ENCODE measurements at places on chromosomes 5 and 9. TPM values are rescaled to one million over a fixed set of nuclear protein-coding genes. Genes with fewer than 3 reads are reported as not detected.

DNA sequence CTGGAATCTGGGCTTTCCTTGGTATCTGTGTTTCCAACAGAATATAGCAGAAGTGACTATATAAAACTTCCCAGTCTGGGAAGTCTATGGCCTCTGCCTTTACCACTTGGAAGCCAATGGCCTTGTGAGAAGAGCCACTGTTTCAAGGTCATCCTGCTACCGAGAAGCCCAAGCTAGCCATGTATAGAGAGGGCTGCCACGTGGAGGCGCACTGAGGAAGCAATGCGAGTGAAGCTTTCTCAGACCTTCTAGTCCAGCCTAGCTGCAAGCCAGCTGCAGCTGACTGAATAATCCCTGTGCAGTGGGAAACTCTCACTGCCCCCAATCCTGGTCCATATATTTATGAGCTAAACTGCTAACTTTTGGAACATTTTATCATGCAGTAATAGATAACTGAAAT is 661.8 kb upstream of the RIOK2 start:
- H3K4me1 ChIP-seq, result no peaks in the 10 kb centered on the region
- H3K4me3 ChIP-seq, result no peak overlapping the region
- no peak overlapping the region for H3K27ac ChIP-seq
- no peaks in the 10 kb centered on the region for H3K27me3 ChIP-seq
- no peak for DNase-seq

The DPYSL3 gene
- not detected for total RNA-seq

The ALDH1A1 gene
- total RNA-seq, result not detected

The RRAGA gene
- total RNA-seq, result 45.5 TPM

The LEAP2 gene
- 3.8 TPM for total RNA-seq

DNA sequence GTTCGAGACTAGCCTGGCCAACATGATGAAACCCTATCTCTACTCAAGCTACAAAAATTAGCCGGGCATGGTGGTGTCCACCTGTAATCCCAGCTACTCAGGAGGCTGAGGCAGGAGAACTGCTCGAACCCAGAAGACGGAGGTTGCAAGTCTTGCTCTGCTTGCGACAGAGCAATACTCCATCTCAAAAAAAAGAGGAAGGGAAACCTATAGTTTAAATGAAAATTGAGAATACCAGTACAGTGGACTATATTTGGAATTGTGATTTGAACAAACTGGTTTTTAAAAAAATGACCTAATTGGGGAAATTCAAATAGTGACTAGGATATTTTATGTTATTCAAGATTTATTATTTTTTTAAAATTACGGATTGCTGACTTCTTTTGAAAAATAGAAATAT is 33.2 kb downstream of the DIAPH1 start:
- H3K4me1 ChIP-seq, result peaks cover 11% of the 10 kb centered on the region
- no peak overlapping the region for H3K4me3 ChIP-seq
- DNase-seq, result no peak
- H3K27me3 ChIP-seq, result no peaks in the 10 kb centered on the region

GRCh38 chr9:135787776-135788575 is 86.0 kb downstream of the KCNT1 start:
- no peaks in the 10 kb centered on the region for H3K27me3 ChIP-seq
- no peaks in the 10 kb centered on the region for H3K36me3 ChIP-seq
- no peak overlapping the region for H3K27ac ChIP-seq
- H3K4me3 ChIP-seq, result no peak overlapping the region

The FAM221B gene
- not detected for total RNA-seq

GRCh38 chr9:114282926-114283325 is 40.0 kb upstream of the ORM1 start:
- H3K36me3 ChIP-seq, result no peaks in the 10 kb centered on the region
- H3K4me3 ChIP-seq, result no peak overlapping the region
- no peak overlapping the region for H3K27ac ChIP-seq
- DNase-seq, result peak; percentile 46
- no peaks in the 10 kb centered on the region for H3K27me3 ChIP-seq

The PTGDS gene
- total RNA-seq, result 22.1 TPM

The CNTNAP3B gene
- not detected for total RNA-seq

- H3K4me3 ChIP-seq, result no peak overlapping the region
- peak overlapping the region; percentile 39 for H3K27ac ChIP-seq
- H3K27me3 ChIP-seq, result no peaks in the 10 kb centered on the region
- DNase-seq, result no peak
Observed at GRCh38 chr5:75567710-75568109, 43.5 kb upstream of the ANKDD1B start.

GRCh38 chr9:107749787-107750444 is 260.3 kb upstream of the KLF4 start:
- no peaks in the 10 kb centered on the region for H3K27me3 ChIP-seq
- DNase-seq, result no peak
- H3K27ac ChIP-seq, result no peak overlapping the region

- H3K4me3 ChIP-seq, result no peak overlapping the region
- H3K4me1 ChIP-seq, result no peaks in the 10 kb centered on the region
- DNase-seq, result no peak
- peaks cover 9% of the 10 kb centered on the region for H3K27me3 ChIP-seq
Observed at GRCh38 chr9:34501889-34502425, 20.8 kb downstream of the ENHO start.

- H3K36me3 ChIP-seq, result no peaks in the 10 kb centered on the region
- H3K27ac ChIP-seq, result no peak overlapping the region
- no peak overlapping the region for H3K4me3 ChIP-seq
- no peaks in the 10 kb centered on the region for H3K27me3 ChIP-seq
- DNase-seq, result no peak
- no peaks in the 10 kb centered on the region for H3K4me1 ChIP-seq
Observed at GRCh38 chr9:98381311-98382103, 126.1 kb upstream of the TBC1D2 start.

The CDKN2A gene
- total RNA-seq, result 16.6 TPM

GRCh38 chr5:169827769-169828168 is 152.5 kb downstream of the INSYN2B start:
- no peak for DNase-seq
- H3K36me3 ChIP-seq, result peaks cover 29% of the 10 kb centered on the region
- H3K27ac ChIP-seq, result no peak overlapping the region
- H3K4me1 ChIP-seq, result peaks cover 7% of the 10 kb centered on the region
- no peak overlapping the region for H3K4me3 ChIP-seq

The IGFBPL1 gene
- total RNA-seq, result not detected

The GPR151 gene
- not detected for total RNA-seq

DNA sequence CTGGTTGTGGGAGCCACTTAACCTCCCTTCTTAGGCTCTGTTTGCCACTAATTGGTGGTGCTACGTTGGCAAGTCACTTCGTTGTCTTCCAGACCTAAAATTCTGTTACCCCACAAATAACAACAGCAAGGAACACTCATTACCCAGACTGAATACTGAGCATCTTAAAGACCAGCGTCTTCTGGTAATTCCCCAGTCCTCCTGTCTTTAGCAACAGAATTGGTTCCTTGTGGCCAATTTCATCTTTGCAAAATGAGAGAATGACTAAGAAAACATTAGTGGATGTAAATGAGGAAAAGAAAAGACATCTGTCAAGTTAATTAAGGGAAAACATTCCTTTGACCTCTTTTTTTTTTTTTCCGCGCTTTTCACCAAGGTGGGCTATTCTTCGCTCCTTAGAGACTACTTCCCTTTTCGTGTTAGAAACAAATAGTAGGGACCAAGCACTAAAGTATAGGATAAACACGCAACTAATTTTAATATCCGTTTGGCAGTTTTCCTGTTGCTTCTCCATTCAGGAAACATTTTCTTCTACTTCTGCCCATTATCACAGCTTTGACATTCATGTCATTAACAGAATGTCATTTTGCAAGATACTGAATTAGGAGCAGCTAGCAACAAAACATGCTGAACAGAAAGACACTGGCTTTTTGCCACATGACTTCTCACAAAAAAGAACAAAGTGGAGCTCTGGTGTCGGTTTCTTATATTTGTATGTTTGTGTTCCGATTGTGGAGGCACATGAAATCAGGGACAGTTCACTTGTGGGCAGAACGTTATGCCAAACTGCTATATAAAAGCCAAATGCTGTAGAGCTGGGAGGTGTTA is 154.2 kb downstream of the CD180 start:
- peaks cover 2% of the 10 kb centered on the region for H3K36me3 ChIP-seq
- H3K27ac ChIP-seq, result no peak overlapping the region
- no peaks in the 10 kb centered on the region for H3K27me3 ChIP-seq
- H3K4me3 ChIP-seq, result no peak overlapping the region

DNA sequence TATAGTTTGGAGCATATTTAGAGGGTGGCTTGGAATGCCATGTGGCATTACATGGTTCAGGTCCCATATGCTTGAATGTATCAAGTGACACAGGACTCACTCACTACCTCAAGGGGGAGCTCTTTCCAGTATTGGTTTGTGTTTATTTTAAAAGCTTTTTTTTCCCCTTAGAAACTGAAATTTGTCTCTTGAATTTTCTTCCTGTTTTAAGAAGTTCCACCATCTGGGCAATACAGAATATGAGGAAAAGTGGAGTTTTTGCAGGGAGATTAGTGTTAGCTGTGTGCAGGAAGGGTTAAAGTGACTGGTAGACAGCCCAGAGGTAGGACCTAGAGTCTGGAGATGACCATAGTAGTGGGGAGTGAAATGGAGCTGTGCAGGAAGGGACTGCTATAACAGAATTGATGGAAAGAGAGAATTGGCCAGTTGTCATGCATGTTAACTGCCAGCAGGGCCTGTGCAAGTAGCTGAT is 36.6 kb downstream of the CTNNA1 start:
- H3K4me1 ChIP-seq, result peaks cover 6% of the 10 kb centered on the region
- no peaks in the 10 kb centered on the region for H3K36me3 ChIP-seq
- DNase-seq, result peak; percentile 46
- H3K27ac ChIP-seq, result no peak overlapping the region

GRCh38 chr5:169131616-169132301 is 169.2 kb downstream of the SLIT3 start:
- no peak overlapping the region for H3K27ac ChIP-seq
- H3K27me3 ChIP-seq, result no peaks in the 10 kb centered on the region
- DNase-seq, result no peak
- no peak overlapping the region for H3K4me3 ChIP-seq

- H3K27me3 ChIP-seq, result peaks cover 77% of the 10 kb centered on the region
- H3K36me3 ChIP-seq, result no peaks in the 10 kb centered on the region
- H3K27ac ChIP-seq, result peak within 1 kb of the TSS; percentile 75
- peak; percentile 15 for DNase-seq
- H3K4me3 ChIP-seq, result peak within 1 kb of the TSS; percentile 69
- peaks cover 21% of the 10 kb centered on the region for H3K4me1 ChIP-seq
Observed at GRCh38 chr5:73448463-73449136, at the start of gene FOXD1. Gene FOXD1 (minus strand): TSS chr5:73448777. CDS start chr5:73448362, 415 bp downstream.

GRCh38 chr5:52876456-52876855 is 88.7 kb downstream of the ITGA1 start:
- H3K4me1 ChIP-seq, result no peaks in the 10 kb centered on the region
- no peak for DNase-seq
- H3K27me3 ChIP-seq, result peaks cover 20% of the 10 kb centered on the region
- H3K36me3 ChIP-seq, result no peaks in the 10 kb centered on the region
- no peak overlapping the region for H3K27ac ChIP-seq
- no peak overlapping the region for H3K4me3 ChIP-seq

The PTGS1 gene
- total RNA-seq, result not detected

- H3K27ac ChIP-seq, result no peak overlapping the region
- no peak for DNase-seq
- H3K4me1 ChIP-seq, result no peaks in the 10 kb centered on the region
- H3K36me3 ChIP-seq, result no peaks in the 10 kb centered on the region
- H3K27me3 ChIP-seq, result no peaks in the 10 kb centered on the region
- H3K4me3 ChIP-seq, result no peak overlapping the region
Observed at GRCh38 chr5:20276061-20276958, 288.3 kb upstream of the CDH18 start.

DNA sequence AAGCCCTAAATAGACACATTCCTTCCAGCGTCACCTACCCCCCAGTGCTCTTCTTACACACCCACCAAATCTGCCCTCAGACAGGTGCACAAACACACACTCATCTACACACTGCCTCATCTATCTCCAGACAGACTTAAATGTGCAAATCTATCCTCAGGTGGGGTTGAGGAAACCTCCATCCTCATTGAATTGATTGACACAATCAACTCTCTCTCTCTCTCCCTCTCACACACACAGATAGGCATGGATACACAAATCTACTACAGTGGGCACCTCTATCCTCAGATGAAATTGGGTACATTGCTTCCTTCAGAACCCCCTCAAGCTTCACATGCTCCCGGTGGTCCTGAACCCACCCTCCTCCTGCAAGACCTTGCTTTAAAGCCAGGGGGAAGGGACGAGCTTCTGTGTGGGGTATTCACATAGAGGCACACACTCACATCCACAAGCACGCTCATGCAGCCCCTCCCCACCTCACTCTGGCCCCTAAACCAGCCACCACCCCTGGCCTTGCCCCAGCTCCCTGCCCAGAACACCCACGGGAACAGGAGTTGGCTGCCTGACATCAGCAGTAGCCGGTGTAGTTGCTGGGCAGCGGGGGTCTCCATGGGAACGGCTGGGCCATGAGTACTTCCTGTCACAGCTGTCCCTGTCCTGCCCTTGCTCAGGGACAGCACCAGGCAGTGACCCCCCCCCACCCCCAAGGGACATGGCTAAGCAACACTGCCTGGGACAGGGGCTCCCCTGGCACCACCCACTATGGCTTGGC is 22.8 kb downstream of the PCDH1 start:
- H3K27ac ChIP-seq, result no peak overlapping the region
- H3K36me3 ChIP-seq, result no peaks in the 10 kb centered on the region
- peaks cover 2% of the 10 kb centered on the region for H3K4me1 ChIP-seq
- no peak for DNase-seq
- no peak overlapping the region for H3K4me3 ChIP-seq
- peaks cover 11% of the 10 kb centered on the region for H3K27me3 ChIP-seq

DNA sequence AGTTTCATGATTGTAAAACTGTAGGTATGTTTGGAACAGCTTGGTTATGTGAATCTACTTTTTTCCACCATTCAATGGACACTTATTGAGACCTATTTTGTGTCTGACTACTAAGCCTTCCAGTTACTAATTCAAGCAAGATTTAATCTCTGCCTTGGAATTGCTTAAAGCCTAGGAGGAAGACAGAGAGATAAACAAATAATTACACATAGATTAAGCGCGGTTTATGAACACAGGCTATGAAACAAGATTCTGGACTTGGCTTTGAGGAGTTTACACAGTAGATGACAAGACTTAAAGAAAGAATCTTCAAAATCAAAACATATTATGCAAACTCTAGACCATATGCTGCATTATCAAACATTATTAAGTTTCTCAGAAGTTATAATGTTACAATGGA is 340.4 kb downstream of the RASEF start:
- H3K4me1 ChIP-seq, result no peaks in the 10 kb centered on the region
- no peak overlapping the region for H3K4me3 ChIP-seq
- H3K27me3 ChIP-seq, result no peaks in the 10 kb centered on the region
- no peaks in the 10 kb centered on the region for H3K36me3 ChIP-seq

DNA sequence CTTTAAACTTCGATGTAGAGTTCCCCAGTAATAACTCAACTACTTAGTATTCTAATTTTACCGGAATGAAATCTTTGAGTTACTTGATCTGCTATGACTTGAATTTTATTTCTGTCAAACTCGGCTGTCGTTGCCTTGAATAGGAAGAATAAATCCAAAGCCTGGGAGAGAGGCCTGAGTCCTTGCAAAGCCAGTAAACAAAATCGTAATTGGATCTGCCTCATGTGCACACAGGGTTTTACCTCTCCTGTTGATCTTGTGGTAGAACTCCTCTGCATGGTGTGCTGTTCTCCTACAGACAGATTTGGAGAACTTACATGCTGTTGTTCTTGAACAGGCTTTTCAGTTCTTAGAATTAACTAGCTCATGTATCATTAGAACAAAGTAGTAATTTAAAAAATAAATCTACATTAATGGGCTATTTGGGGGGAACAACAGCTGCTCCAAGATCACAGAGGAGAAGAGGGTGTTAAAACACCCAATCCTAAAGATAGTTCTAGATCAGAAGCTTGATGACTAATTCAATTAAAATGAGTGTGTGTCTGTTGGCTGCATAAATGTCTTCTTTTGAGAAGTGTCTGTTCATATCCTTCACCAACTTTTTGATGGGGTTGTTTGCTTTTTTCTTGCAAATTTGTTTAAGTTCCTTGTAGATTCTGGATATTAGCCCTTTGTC is 28.9 kb downstream of the HSPB3 start:
- no peak overlapping the region for H3K4me3 ChIP-seq
- H3K4me1 ChIP-seq, result no peaks in the 10 kb centered on the region
